ENCODE measurements at places on chromosomes 4 and X.

GRCh38 chr4:146957237-146957636 is 11.6 kb upstream of the TTC29 start:
- no peak for DNase-seq

DNA sequence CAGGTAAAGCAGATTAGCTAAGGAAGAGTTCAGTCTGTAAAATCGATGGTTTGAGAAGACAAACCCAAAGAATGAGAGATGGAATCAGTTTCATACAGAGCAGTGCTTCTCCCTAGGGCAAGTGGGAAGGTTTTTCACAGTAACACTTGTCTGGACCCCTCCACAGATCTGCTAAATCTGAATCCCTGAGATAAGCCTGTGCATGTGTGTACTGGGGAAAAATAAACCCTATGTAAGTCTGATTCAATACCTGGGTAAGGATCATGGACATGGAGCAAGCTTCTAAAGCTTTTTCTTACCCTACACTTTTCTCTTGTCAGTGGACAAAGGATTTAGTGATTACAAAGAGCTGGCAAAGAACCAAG is 13.6 kb downstream of the ELOVL6 start:
- no peak for DNase-seq

GRCh38 chrX:132226169-132226568 is 6.9 kb upstream of the RAP2C start:
- no peak for DNase-seq

GRCh38 chrX:9127986-9128385 is 94.1 kb upstream of the FAM9B start:
- peak; percentile 53 for DNase-seq

DNA sequence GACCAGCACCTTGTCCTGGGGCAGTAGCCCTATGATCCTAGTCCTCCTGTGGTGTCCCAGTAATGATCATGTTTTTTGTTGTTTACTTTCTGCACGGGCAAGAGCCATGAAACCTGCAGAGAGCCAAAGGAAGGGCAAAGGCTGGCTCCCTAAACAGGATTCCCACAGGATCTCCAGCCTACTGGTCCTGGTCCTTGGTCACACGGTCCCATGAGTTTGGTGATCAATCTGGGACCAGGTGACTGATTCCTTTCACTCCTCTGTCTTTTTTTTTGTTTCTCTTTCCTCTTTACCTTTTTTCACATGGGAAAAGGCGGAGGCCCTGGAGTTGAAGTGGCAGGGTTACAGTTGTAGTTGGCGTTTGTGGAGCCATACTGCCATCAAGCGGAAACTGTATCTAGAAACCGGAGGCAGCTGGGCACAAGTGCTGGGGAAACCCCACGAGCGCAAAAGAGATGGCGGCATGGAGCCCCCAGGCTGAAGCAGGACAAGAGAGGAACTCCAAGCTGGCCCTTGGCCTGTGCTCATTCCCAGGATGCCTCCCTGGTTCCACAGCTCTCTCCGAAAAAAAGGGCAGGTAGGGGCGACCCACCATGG is 34.6 kb downstream of the NBDY start:
- no peak for DNase-seq

DNA sequence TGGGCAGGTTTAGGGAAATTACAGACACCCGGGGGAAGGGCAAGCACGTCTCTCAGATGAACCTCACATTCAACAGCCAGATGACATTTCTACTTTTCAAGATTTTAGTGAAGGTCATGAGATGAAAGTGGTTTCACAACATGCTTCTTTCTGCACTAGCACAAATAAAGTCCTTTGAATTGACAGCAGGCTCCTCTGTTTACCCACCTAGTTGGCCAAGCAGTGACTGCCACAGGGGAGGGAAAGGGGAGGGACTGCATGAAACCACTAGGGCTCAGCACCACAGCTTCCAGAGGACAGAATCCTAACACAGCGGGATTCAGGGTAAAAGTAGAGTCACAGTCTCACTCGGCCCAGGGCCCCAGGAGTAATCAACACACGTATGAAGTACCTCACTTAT is 6.2 kb downstream of the RAB40A start:
- no peak for DNase-seq

All from C1 segment of cervical spinal cord (tissue), 14 donors.